Panc1 (cell line): ENCODE measurements at places on chromosomes 7 and 10. TPM values are rescaled to one million over a fixed set of nuclear protein-coding genes. Genes with fewer than 3 reads are reported as not detected.

The DOCK1 gene
- 67.6 TPM for total RNA-seq

The INTS1 gene
- total RNA-seq, result 173 TPM

The GPR158 gene
- 0.64 TPM for total RNA-seq

The SLC26A3 gene
- 0.36 TPM for total RNA-seq

The ZC3HAV1 gene
- total RNA-seq, result 47.1 TPM

The CALHM3 gene
- total RNA-seq, result not detected

The PLEKHA8 gene
- 20.7 TPM for total RNA-seq

DNA sequence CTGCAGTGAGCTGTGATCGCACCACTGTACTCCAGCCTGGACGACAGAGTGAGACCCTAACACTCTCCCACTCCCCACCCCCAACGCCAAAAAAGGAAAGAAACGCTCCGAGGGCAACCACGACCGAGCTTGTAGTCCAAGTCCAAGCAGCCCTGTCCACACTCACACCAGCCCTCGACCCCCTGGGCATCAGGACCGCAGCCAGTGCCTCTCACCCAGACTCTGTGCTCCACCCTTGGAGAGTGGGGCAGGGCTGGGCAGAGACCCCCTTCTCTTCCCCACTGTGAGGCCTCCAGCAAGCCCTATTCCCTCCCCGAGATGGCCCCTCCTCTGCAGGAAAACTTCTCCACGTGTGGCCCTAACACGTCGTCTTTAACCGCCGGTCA lies 82.6 kb downstream of the FOXL3 start:
- DNase-seq, result no peak

- no peak for DNase-seq
Observed at GRCh38 chr7:3836855-3837254, 535.8 kb downstream of the SDK1 start.

- no peak for DNase-seq
Observed at GRCh38 chr7:113100121-113100603, 13.5 kb upstream of the GPR85 start.

GRCh38 chr10:101071267-101071884 lies 9.6 kb downstream of the KAZALD1 start:
- DNase-seq, result no peak

DNA sequence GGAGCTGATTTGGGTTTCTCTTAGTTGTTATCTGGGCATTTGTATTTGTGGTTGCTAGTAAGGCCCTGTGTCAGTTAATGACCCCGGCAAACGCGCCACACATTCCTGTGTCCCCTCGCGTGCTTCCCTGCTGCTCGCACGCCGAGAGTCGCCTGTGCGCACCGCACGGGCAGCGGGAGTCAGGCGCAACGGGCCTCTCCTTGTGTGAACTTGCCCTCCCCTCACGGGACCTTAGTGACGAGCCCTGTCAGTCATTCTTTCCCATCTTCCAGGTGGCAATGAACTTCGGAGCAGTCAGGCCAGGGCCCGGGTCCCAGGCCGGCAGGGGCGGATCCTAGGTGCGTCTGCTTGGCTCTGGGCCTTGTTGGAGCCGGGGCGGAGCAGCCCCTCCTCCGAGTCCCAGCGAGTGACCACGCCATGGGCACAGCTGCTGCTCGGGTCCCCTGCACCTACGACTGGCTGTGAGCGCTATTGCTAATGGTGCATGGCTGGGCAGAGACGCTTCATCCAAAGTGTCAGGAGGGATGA lies 12.4 kb upstream of the PRKAR1B start:
- no peak for DNase-seq

DNA sequence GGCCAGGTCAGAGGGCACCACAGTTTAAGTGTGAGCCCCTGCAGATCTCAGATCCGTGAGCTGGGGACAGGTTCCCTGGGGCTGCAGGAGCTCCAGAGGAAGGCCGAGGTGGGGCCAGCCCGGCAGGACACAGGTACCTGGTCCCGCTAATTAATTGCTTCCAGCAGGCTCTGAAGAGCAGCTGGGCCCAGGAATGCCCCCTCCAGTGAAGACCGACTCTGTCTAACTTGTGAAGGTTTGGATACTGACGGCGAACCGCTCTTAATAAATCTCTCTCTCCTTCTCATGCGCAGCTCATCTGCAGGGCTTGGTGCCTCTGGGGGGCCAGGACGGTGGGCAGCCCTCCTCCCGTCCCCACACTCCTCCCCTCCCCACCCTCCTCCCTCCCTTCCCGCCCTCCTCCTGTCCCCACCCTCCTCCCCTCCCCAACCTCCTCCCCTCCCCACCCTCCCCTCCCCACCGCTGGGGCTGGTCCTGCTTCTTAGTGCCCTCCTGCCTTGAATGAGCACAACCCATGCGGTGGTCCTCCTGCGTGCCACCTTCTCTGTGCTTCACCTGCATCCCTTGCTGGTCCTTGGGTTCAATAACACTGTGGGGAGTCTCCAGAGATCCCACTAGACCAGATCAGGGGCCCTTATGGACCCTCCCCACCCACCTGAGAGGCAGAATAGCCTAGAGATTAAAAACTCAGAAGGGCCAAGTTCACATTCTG lies 38.3 kb downstream of the PDGFA start:
- DNase-seq, result no peak

GRCh38 chr7:142615508-142615907 lies 133.8 kb upstream of the PRSS1 start:
- DNase-seq, result no peak

- DNase-seq, result no peak
Observed at GRCh38 chr7:50653126-50653864, 88.1 kb upstream of the DDC start.

DNA sequence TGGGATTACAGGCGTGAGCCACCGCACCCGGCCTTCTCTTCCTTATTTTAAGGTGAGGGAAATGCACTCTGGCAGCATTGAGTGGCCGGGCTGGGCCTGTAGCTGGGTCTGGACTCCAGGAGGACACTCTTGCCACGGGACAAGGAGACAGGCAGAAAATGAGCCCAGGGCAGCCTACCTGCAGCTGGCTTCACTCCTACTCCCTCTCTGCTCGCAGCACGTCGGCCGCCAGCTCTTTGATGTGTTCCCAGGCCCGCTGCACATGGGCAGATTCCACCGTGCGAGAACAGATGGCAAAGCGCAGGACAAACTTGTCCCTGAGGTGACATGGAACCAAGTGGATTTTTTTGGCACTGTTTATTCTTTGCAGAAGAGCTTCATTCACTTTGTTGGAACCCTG lies 12.9 kb upstream of the FIGNL1 start:
- no peak for DNase-seq

DNA sequence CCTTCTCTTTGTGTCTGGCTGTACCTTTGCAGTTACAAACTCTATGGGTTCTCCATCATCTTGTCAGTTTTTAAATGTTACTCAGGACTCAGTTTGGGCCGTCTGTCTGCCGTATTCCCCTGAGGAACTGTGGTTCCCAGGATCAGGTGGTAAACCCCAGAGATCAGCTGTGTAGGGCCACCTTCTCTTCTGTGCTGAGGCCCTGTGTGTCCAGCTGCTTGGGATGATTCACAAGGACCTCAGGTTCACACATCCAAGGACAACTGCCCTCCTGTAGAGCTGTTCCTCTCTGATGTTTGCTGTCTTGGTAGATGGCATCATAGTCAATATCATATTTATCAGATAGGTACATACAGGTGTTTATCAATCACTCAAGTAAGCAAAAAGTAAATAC lies 24.5 kb downstream of the CUL1 start:
- no peak for DNase-seq

- DNase-seq, result no peak
Observed at GRCh38 chr7:73585196-73585595, 6.8 kb upstream of the TBL2 start.

GRCh38 chr7:14745076-14745475 lies 157.5 kb downstream of the DGKB start:
- no peak for DNase-seq

- DNase-seq, result no peak
Observed at GRCh38 chr10:16626697-16627096, 105.0 kb upstream of the C1QL3 start.

GRCh38 chr7:38600741-38601140 lies 30.4 kb downstream of the AMPH start:
- DNase-seq, result no peak

- no peak for DNase-seq
Observed at GRCh38 chr10:72858067-72858466, 35.5 kb upstream of the OIT3 start.

DNA sequence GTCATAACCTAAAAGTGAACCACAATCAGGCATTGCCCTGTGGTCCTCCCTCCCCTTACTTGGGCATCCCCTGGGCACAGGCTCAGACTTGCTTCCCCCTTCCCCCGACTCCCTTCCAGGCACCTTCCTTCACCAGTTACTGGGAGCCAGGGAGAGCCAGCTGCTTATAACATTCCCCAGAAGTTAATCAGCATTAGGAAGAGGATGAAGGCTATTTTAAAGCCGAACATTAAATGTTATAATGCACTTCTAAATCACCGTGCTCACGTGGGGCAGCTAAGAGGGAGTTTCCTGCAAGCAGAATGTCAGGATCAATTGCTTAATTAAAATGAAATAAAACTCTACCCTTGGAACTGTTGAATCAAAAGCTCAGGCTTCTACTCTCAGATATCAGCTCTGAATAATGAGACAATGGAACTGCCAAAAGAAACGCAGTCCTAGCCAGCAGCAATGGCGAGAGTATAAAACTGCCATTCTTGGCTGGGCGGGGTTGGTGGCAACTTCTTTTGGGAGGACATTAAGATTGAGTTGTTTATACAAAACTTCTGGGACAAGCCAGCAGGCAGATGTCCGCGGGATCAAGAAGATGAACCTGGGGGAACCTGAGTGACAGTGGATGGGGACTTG lies 169.5 kb downstream of the FANK1 start:
- no peak for DNase-seq

GRCh38 chr10:79127151-79127961 lies 58.6 kb downstream of the ZMIZ1 start:
- no peak for DNase-seq

DNA sequence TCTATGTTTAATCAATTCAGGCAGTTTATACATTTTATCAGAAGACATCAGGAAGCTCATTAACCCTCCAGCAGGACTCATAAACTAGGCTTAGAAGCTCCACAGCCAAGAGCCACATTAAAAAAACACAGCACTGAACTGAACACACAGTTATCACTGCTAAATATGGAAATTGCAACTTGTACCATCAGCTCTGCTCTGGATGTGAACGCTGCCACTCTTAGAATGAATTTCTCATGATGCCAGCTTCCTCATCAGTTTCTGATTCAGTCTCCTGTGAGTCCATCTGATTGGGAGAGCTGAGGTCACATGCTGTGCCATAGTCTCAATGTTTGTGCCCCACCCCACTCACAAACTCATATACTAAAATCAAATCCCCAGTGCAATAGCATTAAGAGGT lies 17.1 kb upstream of the ING3 start:
- DNase-seq, result no peak

DNA sequence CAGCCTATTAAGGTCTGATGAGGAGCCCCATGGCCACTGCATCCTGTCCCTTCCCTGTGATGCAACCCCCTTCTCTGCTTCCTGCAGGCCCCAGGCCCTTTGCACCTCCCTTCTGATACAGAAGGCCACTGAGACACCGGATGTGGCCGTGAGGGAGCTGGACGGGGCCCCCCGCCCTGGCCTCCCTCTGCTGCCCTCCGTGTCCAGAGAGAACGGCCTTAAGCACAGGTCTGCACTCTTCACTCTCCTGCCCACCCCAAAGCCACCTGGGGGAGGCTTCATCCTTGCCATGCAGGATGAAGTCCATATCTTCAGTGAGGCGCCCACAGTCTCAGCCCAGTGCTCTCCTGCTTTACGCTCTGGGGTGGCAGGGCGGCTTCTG lies 86.9 kb upstream of the GNA12 start:
- DNase-seq, result no peak

DNA sequence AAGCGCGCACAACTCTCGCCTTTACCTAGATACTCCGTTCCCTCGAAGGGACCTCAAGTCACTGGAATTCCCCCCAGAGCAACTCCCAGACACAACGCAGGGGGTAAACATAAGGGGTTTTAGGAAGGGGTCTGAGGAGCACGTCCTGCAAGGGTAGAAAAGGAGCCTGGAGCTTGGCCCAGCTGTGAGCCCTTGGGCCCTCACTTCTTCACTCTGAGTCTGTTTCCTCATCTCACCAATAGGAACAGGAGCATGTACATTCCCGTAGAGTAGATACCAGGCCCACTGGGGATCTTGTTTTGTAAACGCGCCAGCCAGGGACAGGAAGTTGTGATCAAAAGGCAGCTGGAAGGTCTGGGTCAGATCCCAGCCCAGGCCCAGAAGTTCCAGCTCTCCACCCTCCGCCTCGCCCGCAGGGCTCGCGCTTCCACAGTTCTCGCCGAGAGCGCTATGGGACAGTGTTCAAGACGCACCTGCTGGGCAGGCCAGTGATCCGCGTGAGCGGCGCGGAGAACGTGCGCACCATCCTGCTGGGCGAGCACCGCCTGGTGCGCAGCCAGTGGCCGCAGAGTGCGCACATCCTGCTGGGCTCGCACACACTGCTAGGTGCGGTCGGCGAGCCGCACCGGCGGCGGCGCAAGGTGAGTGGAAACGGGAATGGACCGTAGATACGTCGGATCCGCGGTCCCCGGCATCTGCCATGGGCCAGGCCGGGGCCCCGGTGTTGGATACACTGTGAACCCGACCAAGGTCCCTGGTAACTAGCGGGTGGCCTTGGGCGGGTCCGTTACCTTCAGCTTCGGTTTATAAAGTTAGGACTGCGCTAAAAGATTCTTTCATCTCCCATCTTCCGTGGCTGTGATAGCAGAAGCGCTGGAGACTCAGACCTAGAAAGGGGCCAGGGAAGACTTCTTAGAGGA lies 1.3 kb downstream of the CYP26C1 start:
- DNase-seq, result no peak

DNA sequence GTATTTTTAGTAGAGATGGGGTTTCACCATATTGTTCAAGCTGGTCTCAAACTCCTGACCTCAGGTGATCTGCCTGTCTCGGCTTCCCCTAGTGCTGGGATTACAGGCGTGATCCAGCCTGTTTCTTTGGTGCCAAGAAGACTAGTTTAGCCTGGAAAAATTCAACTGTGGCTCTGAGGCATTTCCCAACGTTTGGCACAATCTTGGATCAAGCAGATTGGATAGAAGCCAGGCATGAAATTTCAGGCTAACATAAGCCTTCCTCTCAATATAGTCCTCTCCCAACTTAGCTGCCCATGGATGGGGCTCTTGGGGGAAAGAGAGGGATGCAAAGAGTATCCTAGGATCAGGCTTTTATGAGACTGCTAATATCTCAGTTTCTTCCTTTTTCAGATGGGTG lies 53.8 kb downstream of the APBB1IP start:
- no peak for DNase-seq

DNA sequence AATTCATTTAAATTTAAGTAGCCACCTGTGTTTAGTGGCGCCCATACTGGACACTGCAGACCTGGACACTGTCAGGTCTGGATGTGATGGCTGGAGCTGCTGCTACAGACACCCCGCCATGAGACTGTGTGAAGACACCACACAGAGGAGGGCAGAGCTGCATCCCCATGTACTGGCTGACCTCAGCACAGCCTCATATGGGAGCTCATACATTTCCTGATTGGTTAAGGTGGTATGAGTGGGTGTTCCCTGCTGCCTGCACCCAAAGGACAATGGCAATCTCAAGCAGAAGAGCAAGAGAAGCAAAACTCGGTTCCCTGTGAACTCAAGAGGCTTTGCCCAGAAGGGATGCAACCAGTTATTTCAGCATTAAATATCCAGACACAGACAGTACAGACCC lies 60.0 kb downstream of the DLG5 start:
- DNase-seq, result no peak

- DNase-seq, result no peak
Observed at GRCh38 chr10:118042827-118043242, 3.9 kb downstream of the RAB11FIP2 start.
